Adrenal gland (tissue), 19 donors: ENCODE measurements at places on chromosomes 7 and 10.

DNA sequence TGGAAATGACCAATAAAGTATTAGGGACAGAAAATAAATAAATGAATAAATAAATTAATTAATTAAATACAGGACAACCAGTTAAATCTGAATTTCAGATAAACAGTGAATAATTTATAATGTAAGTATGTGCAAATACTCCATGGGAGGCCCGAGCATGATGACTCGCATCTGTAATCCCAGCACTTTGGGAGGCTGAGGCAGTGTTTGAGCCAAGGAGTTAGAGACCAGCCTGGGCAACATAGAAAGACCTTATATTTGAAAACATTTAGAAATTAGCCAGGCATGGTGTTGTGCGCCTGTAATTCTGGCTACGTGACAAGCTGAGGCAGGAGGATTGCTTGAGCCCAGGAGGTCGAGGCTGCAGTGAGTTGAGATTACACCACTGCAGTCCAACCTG, 123.7 kb downstream of the CUL2 start:
- no peak for DNase-seq

- DNase-seq: no peak
These were observed 95.0 kb downstream of the VPS50 start for GRCh38 chr7:93327006-93327633.

- DNase-seq: no peak
These were observed 77.9 kb downstream of the HECTD2 start for GRCh38 chr10:91487911-91488582.

GRCh38 chr7:82032901-82033300, 263.1 kb upstream of the HGF start:
- DNase-seq: no peak

GRCh38 chr7:8259586-8260222, 2.3 kb downstream of the ICA1 start:
- no peak for DNase-seq

- no peak for DNase-seq
These were observed 40.5 kb upstream of the BNIP3 start for GRCh38 chr10:132022241-132022640.

- no peak for DNase-seq
These were observed 26.3 kb downstream of the IGF2BP3 start for GRCh38 chr7:23443974-23444373.

GRCh38 chr7:92631067-92631849, 41.1 kb upstream of the FAM133B start:
- no peak for DNase-seq

DNA sequence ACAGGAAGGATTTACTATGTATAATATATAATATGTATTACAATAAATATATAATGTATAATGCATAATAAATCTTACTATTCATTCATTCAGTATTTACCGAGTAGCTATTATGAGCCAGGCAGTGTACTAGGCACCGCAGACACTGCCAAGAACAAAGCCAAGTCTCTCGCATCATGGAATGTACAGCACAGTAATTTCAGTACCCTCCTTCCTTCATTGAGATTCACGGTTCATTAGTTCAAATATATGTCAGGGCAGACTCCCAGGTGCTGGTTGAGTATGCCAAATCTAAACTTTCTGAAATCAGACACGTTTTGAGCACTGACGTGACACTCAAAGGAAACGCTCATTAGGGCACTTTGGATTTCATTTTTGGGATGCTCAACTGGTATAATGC, 9.1 kb downstream of the USP6NL start:
- DNase-seq: no peak

DNA sequence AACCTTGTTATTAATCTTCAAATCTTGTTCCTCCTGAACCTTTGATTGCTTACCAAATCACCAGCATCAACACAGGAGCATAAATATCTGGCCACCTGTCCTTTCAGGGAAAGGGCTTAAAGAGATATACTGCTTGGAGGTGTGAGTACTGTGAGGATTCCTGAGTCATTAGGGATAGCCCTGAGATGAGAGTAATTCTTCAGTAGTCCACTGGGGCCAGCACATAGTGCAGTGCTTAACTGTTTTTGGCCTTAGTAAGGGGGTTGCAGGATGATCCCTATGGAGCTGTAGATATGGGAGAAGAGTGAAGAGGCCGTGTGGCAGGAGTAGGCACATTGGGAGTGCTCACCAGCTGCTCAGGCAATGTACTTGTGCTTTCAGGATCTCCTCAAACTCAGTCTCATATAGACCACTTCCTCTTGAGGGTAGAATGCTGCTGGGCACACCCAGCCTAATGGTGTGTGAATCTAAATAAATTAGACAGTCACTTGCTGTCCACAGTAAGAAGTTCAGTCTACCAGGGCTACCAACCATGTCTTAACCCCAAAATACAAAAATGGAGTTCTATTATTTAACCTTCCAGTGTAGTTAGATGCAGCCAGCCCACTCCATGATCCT, 26.5 kb upstream of the GPR141 start:
- no peak for DNase-seq

DNA sequence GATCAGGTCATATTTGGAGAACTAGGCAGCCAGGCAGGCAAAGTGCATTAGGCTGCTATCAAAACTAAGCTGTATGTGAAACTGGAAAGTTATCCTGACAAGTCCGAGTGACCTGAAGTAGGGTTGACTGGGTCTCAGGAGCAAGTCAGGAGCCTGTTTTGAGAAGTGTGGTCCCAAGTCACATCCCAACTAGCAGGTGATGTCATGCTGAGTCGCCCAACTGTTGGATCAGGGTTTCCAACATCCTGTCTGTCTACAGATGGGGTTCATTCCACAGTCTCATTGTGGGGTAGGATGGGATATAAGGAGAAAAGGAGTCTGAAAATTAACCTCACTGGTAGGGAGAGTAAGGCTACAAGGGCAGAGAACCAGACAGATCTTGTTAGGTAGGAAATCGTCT, 27.0 kb downstream of the SLC26A4 start:
- DNase-seq: no peak

GRCh38 chr7:129698516-129699418, 87.2 kb downstream of the NRF1 start:
- no peak for DNase-seq

- DNase-seq: peak; percentile 35
These were observed 1.4 kb upstream of the TSPAN15 start for GRCh38 chr10:69449841-69450240.

GRCh38 chr7:83204715-83205114, 42.0 kb upstream of the PCLO start:
- no peak for DNase-seq

DNA sequence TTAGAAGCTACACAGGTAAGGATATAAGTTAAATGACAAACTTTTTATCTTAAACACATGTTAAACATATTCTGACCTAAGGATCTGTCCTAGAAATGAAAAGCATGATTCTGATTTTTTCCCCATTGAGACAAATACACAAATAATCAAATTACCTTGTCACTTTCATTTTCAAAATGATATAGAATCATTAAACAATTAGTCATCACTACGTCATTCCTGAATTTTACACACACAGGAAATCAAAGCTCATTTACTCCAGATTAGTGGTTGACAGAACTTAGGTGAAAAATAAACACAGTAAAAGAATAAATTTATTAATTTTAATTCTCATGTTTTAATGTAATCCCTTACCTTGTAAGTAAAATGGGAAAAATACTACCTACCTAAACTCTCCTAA, 89.0 kb downstream of the AASS start:
- DNase-seq: no peak

DNA sequence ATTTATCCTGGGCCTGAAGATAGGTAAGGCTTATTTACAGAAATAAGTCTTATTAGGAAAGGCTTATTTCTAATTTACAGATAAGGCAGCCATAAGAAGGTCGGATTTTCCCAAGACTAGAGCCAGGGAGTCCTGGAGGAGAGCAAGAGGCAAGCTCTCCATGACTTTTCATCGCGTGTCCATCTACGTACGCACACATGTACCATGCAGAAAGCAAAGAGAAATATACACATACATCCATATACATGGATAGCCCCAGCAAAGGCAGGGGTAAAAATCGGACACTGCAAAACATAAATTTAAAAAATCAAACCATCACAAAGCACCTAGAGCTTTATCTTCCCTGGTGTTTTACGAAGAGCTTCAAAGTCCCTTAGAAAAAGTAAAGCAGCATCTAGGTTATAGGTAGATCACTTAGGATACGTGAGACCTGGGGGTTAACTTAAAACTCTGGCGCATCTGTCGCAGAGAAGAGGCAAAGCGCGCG, 25.8 kb upstream of the ZRANB1 start:
- DNase-seq: no peak

DNA sequence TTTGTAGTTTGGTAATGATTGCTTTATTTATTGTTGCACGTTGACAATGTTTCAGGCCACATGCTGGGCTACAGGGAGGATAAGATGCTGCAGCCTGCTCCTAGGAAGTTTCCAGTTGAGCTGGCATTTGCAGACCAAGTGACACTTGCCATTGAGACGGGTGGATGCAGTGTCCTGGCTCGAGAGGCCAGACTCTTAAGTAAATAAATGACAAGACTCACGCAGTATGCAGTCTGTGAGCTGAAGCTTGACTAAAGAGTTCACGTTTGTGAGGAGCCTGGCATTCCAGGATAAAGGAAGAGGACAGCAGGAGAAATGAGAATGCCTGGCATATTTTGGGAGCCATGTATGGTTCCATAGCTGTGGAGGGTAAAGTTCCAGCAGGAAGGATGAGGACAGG, 105.8 kb downstream of the BAMBI start:
- no peak for DNase-seq

DNA sequence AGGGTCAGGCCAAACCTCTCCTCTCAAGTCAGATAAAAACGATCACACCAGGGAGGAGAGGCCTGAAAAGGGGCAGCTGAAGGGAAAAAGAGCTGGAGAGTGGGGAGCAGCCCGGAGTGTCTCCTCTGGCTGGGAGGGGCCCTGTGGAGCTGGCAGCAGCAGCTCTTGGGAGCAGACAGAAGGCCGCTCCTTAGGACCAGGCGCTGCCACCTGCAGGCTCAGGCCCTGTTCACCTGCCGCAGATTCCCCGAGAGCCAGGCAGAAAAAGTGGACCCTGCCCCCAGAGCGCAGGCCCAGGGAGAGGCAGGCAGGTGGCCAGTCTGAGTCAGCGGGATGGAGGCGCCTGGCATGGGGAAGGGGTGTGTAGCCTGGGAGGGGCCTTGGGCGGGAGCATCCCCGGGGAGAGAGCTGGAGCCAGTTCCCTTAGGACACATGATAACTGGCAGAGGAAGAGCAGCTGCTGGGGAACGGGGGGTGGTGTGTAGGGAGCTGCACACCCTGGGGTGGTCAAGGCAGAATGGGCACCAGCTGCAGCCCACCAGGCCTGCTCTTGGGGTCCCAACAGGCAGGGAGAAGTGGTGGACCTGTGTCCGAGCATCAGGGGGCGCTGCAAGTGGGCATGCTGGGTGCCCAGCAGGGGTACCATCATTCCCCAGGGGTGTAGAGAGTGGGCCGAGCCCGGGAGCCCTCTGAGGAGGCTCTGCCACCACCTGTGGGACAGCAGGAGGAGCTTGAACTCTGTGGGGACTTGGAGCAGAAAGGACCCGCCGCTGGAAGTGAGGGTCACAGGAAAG, 177.2 kb upstream of the RHEB start:
- DNase-seq: no peak

- DNase-seq: no peak
These were observed 17.5 kb upstream of the CDK1 start for GRCh38 chr10:60760711-60761210.

DNA sequence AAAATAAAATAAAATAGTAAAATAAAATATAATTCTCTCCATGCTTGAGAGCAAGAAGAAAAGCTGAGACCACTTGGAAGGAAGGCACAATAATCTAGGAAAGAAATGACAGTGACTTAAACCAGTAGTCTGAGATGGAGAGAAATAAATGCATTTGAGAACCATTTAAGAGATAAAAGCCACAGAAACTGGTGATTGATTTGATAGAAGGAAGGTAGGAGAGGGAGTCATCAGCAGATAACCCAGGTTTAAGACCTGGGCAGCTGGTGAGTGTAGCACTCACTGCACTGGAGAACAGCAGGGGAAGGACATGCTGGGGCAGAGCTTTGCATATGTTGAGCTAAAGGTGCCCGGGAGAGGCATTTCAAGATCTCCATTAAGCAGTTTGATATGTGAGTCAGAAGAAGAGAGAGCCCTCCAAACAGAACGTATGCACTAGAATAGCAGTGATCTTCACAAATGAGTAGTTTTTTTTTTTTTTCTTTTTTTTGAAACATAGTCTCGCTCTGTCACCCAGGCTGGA, 268.0 kb downstream of the DYNC1I1 start:
- no peak for DNase-seq

DNA sequence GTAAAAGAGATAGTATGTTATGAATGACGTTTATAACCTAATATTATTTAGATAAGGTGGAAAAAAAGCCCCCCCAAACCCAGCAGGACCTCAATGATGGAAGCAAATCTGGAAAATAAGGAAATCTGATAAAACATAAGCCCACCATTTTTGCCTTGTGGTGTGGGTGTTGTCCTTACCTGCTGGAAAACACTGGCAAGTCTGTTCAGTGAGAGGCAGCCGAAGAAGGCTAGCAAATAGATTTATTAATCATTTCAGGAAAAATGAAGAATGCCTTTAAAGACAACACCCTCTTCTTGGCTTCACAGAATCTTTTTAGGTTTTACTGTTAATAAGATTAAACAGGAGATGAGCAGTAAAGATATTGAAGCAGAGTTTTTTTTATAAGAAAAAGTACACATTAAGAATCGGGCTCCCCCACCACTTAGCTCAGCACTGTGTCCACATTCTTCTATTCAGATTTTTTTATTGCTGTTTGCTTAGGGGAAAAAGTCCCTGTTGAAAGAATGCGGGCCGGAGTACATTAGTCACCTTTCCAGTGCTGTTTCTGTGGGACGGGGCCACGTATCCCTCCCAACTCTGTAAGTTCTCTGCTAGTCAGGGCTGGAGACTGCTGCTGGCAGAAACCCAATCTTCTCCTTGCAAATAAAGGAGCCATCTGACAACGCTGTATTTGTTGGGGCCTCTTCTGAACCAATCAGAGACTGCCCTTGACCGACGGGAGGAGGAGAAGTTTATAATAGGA, 104.1 kb downstream of the EVX1 start:
- DNase-seq: peak; percentile 64

- no peak for DNase-seq
These were observed 162.2 kb downstream of the SLIT1 start for GRCh38 chr10:97023401-97024167.

GRCh38 chr10:97067716-97068391, 117.9 kb downstream of the SLIT1 start:
- no peak for DNase-seq

GRCh38 chr7:159013825-159014289, 130.8 kb downstream of the VIPR2 start:
- no peak for DNase-seq
